ENCODE measurements at places on chromosomes 3 and 15.

DNA sequence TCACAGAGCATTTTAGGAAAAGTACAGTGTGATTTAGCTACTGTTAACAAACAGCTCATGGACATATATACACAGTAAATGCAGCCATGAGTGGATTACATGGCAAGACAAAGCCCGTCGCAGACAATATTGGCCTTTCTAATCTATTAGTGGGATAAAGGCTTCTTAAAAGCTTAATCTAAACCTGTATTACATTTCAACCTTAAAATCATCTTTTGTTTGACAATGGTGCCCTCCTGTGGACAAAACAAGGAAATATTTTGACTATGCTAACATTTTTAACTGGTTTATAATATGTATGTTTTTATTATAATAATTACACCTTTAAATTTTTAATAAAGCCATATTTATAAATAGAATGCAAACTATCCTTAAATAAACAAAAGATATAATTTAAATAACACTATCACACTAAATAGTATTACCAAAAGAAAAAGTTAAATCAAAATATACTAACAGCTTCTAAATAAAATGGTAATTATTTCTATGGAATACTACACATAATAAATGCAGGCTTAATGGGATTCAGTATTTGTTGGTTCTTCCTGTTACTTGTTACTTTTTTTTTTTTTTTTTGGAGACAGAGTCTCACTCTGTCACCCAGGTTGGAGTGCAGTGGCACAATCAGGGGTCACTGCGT is 38.6 kb downstream of the TAFA4 start:
- DNase-seq, result peak; percentile 88

- DNase-seq, result no peak
Observed at GRCh38 chr3:50174517-50174895, 16.9 kb upstream of the GNAT1 start.

GRCh38 chr3:38006445-38006995 is 15.9 kb downstream of the VILL start:
- DNase-seq, result no peak

GRCh38 chr3:142481196-142481595 is 33.4 kb upstream of the XRN1 start:
- DNase-seq, result no peak

DNA sequence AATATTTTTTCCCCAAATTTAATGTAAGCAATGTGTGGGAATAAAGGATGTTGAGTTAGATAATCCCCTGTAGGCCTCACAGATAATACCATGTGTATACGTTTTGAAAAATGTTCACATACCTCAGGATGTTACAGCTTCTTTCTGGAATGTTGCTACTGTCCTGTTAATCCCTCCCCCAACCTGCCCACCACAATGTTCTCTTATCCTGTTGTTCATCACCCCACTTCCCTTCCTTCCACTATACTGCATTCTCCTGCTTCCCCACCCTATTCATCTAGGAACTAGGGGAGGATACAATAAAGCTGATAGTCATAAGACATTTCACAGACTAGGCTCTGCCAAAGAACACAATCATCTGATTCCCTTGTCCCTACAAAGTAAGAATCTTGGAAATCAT is 92.1 kb downstream of the IGF2BP2 start:
- no peak for DNase-seq

Data from brain (organoid and tissue), 16 donors.